Left lung (tissue), 14 donors: ENCODE measurements at places on chromosomes 1 and 21. TPM values are rescaled to one million over a fixed set of nuclear protein-coding genes. Genes with fewer than 3 reads are reported as not detected.
A peak's percentile ranks its signal among the peaks of the same experiment; 100 is the strongest.

The CRABP2 gene
- total RNA-seq: 23.3 TPM

The PIGR gene
- 587 TPM for total RNA-seq

The RORC gene
- 11.8 TPM for total RNA-seq

The DMBX1 gene
- not detected for total RNA-seq

The TNFSF18 gene
- total RNA-seq: 0.20 TPM

The OR2W3 gene
- 2.1 TPM for total RNA-seq

The CHI3L1 gene
- 74.9 TPM for total RNA-seq

The TAL1 gene
- total RNA-seq: 8.4 TPM

The HES5 gene
- total RNA-seq: 1.2 TPM

The ARPC5 gene
- 171 TPM for total RNA-seq

The GJA4 gene
- 26.1 TPM for total RNA-seq

The ZNF593OS gene
- not detected for total RNA-seq

DNA sequence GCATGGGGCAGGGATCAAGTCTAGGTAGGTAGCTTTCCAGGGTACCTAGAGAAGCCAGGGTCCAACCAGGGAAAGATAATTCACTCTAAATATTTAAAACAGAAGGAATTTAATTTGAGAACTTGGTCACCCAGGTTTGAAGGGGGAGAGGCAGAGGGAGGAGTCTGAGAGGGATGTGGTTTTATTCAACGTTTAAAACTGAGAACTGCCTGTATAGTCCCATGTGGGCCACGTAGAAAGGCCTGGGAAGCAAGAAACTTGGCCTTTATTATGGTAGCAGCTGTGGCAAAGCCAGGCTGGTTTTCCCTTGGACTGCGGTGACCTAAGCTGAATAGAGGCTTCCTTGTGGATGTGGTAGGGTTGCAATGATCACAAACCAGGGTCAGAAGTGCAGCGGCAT is 42.0 kb upstream of the DUSP10 start:
- no peak for DNase-seq

GRCh38 chr1:200899451-200899915 is 4.8 kb downstream of the INAVA start:
- DNase-seq: no peak

- DNase-seq: no peak
Measured at GRCh38 chr1:212567638-212568037, 40.9 kb upstream of the ATF3 start.

DNA sequence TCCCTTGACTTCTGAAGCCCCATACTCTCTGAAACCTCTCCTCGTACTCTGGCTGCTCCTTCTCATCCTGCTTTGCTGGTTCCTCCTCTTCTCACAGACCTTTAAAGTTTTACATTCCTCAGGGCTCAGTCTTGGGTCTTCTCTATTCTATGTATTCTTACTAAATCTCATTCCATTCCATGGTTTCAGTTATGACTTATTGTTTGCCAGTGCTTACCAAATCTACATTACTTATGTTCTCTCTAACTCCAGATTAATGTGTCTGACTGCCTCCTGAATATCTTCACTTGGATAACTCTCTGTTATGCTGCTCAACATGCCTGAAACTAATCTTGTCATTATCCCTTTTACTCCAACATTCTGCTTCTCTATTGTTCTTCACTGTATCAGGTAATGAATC is 5.4 kb upstream of the SLC35D1 start:
- no peak for DNase-seq

- peak; percentile 70 for DNase-seq
Measured at GRCh38 chr1:204077979-204078696, 5.2 kb downstream of the SOX13 start.

GRCh38 chr1:224502459-224503160 is 68.0 kb upstream of the WDR26 start:
- DNase-seq: no peak

DNA sequence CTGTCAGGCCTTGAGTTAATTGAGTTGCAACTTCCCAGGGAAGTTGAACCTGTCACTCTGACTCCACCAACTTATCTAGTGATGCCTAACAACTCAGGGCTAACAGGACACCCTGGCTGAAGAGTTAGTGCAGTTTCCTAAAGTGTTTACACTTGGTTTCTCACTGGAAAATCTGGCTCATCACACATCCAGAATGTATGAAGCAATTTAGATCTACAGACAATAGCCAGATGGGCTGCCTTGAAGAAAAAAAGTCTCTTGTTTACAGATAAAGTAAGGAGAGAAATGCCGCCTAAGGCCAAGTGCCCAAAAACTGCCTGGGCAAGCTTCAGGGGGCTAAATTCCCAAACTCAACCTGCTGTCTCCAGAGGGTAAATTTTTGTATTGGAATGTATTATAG is 446.3 kb upstream of the NCAM2 start:
- DNase-seq: no peak

- no peak for DNase-seq
Measured at GRCh38 chr1:230773396-230774033, 26.3 kb downstream of the CAPN9 start.

GRCh38 chr1:244022311-244022710 is 28.8 kb upstream of the ZBTB18 start:
- DNase-seq: no peak

- no peak for DNase-seq
Measured at GRCh38 chr1:31788825-31789256, 24.7 kb upstream of the ADGRB2 start.

DNA sequence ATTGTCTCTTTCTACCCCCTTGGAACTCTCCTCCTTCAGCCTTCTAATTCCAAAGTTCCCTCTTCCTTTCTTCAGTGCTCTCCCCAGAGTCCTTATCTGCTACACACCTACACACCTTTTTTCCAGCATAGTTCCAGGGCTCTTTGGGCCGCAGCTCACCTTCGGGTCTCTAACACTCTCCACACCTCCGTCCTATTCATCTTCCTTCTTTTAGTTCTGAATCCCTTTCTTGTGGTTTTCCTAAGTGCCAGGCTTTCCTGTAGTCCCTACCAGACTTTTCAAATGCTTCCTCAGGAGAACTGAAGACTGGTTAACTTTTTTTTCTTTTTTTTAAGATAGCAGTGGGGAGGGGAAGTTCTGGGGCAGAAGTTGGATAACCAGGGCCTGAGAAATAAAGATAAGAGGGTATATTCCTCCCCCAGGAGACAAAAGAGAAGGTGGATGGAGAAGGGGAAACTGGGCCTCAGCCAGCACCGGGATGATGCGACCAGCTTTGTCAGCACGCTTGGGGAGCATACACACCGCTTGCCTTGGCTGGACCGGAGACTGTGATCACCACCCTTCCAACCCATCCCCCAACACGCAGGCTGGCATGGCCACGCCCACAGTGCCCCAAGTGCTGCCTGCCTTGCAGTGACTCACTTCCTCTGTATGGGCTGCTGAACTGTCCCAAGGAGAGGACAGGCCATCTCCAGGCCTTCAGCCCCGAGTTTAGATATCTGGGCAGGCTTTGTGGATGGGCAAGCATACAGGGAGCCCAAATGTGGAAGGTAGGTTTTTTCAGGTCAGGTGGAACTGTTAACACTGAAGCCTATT is 2.5 kb upstream of the CERS2 start:
- no peak for DNase-seq

- no peak for DNase-seq
Measured at GRCh38 chr1:54325703-54326461, 80.3 kb downstream of the SSBP3 start.

- DNase-seq: no peak
Measured at GRCh38 chr1:235313262-235313661, 14.7 kb downstream of the ARID4B start.

GRCh38 chr1:219099307-219099706 is 74.4 kb upstream of the LYPLAL1 start:
- no peak for DNase-seq

GRCh38 chr1:225541383-225541782 is 111.5 kb downstream of the ENAH start:
- DNase-seq: no peak

- DNase-seq: no peak
Measured at GRCh38 chr1:234956821-234957329, 171.8 kb downstream of the TOMM20 start.

- no peak for DNase-seq
Measured at GRCh38 chr1:246178717-246179311, 328.3 kb downstream of the SMYD3 start.

DNA sequence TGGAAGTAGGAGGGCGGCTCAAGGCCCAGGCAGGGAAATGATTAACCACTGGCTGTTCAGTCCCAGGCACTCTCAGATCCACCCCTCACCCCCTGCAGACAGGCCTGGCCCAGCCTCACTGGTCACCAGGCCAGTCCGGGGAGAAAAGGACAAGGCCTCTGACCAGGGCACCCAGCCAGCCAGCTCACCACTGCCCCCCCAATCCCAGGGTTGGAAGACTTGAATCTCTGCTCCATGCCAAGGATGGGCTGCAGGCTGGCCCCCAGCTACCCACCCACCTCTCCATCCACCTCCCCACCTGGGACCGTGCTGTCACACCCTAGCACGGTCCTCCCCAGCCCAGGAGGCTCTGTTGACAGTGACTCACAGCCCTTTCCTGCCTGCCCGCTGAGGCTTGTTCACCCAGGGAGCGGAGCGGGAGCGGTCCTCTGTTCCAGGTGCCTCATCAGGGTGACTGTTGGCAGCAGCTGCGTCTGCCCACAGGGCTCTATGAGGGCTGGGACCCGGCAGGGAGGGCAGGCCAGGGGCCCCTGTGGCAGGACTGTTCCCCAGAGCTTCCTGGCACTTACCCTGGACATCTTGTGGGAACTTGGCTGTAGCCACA is 2.2 kb downstream of the LAD1 start:
- peak; percentile 26 for DNase-seq

GRCh38 chr1:154845174-154845573 is 24.9 kb downstream of the KCNN3 start:
- DNase-seq: no peak

GRCh38 chr1:50105433-50105832 is 3.3 kb upstream of the ELAVL4 start:
- no peak for DNase-seq

DNA sequence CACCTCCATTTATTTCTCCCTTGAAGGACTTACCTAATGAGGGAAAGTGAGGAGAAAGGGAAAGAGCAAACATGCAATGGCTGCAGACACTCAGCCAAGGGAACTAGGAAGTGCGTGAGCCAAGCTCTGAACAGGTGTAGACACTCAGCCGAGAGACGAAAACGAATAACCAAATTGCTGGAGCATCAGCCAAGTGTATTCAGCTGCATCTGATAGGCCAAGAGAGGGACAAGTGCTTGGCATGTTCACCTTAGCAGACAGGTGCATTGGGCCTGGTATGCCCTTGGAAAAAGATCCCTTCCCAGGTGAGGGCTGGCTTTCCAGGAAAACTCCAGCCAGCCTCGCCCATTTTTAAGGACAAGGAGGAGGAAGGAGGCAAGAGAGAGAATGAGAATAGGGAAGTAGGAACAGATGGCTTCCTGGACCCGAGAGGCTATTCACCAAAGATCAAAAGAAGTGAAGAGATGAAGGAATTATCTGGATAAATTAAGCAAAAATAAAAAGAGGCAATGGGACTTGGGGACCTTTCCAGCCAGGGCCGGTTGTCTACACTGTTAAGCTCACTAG is 184.7 kb downstream of the TOMM20 start:
- no peak for DNase-seq

GRCh38 chr1:94622757-94623156 is 81.2 kb upstream of the F3 start:
- no peak for DNase-seq

- no peak for DNase-seq
Measured at GRCh38 chr1:206608108-206608698, 4.1 kb downstream of the EIF2D start.

DNA sequence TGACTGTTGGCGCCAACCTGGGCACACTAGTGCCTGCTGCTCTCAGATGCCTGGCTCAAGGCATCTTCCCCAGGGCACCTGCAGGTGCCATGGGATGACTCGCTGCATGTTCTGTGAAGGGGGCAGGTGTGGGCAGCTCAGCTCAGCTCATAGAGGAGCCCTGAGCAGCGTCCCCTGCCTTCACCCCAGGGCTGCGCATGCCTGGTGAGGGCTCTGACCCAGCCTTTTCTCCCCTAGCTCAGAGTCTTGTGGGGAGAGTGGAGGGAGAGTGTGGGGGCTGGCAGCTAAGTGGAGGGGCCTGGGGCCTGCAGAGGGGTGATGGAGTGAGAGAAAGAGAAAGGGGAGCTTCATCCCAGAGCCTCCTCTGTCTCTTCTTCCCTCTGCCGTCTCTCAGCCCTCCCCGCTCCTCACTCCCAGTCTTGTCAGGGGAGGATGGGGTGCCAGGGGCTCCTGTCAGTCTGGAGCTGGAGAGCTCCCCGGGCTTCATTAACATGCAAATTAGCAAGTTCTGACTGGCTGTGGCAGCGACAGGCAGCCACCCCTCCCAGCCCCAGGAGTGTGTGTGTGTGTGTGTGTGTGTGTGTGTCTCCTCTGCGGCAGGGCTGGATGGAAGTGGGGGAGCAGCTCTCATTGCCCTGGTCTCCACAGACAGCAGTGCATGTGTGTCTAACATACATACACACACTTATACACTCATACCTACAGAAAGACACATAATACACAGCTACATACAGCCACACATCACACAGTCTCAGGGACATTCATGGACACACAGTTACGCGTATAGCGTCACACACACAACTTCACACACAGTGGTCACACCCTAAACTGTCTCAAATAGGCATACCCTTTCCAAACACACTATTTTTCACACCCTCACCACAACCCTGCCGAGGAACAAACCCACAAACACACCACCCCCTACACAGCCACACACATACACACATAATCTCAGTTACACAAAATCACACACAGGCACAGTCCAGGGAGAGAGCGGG is 34.0 kb downstream of the FOXO6 start:
- DNase-seq: no peak

DNA sequence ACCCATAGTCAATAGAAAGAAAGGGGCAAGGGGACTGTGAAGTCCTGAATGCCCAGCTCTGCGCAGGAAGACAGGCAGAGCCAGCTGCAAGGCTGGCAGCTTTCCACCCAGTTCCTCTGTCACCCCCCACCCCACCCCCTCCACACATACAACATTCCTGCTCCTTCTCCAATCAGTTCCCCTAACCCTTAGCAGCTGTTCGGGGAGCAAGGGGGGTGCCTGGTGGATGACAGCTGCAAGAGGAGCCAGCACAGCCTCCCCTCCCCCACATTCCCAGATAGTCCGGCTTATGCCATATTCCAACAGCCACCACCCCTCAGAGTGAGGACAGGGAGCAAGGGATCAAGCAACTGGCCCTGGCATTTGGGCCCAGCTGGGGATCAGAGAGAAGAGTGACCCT is 9.7 kb downstream of the ARHGEF2 start:
- peak; percentile 84 for DNase-seq

GRCh38 chr1:182338806-182339370 is 52.7 kb downstream of the GLUL start:
- DNase-seq: no peak

- no peak for DNase-seq
Measured at GRCh38 chr21:39422527-39423241, 22.9 kb downstream of the LCA5L start.

DNA sequence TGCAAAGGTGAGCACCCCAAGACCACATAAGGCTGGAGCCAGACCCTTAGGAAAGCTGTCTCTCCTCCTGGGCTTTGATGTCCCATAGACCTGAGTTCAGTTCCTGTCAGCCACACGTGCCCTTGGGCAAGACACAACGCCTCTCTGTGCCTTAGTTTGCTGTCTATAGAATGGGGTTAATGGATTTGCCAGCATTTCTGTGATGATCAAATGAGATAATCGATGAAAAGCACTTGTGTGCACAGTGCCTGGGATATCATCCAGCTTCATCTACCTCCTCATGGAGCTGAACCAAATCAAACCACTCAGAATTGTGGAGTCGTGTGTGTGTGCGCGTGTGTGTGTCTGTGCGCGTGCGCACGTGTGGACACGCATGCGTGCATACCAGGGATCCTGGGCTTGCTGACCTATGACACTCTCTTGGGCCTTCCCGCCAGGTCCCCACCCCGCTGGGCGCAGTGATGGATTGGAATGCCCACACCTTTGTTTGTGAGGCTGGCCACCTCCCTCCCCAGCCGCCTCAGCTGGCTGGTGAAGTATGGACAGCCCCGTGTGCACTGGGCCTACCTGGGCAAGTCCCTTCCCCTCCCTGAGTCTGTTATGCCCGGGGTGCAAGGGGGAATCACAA is 5.2 kb downstream of the TTC22 start:
- DNase-seq: no peak
